GM23248 (cell line): ENCODE measurements at places on chromosomes 11 and 22. TPM values are rescaled to one million over a fixed set of nuclear protein-coding genes. Genes with fewer than 3 reads are reported as not detected.

GRCh38 chr11:19886498-19886897 is 173.9 kb downstream of the NAV2 start:
- DNase-seq, result no peak

GRCh38 chr11:103202048-103202651 is 92.9 kb downstream of the DYNC2H1 start:
- peak; percentile 66 for DNase-seq

- no peak for DNase-seq
These were observed 73.1 kb downstream of the CDKN1C start for GRCh38 chr11:2812371-2812991.

- no peak for DNase-seq
These were observed 140.7 kb upstream of the NAV2 start for GRCh38 chr11:19571906-19572305.

DNA sequence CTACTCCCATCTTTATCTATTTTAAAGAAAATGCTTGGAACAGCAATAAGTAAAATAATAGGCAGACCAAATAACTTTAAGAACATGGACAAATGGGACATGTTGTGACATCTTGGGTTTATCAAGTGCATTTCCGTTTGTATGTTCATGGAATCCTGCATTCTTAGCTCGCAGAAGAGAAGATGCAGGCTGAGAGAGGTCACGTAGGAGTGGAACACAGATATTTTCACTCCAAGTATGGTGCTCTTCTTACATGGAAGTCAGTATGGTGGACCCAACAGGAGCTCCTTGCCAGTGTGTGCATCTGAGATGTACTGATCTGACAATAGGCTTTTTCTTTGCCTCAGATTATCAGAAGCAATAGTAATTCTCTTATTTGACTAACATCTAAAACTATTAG is 1.7 kb downstream of the E2F8 start:
- DNase-seq, result no peak

OR51I1 gene
- polyA plus RNA-seq, result not detected in 2 replicates

DNA sequence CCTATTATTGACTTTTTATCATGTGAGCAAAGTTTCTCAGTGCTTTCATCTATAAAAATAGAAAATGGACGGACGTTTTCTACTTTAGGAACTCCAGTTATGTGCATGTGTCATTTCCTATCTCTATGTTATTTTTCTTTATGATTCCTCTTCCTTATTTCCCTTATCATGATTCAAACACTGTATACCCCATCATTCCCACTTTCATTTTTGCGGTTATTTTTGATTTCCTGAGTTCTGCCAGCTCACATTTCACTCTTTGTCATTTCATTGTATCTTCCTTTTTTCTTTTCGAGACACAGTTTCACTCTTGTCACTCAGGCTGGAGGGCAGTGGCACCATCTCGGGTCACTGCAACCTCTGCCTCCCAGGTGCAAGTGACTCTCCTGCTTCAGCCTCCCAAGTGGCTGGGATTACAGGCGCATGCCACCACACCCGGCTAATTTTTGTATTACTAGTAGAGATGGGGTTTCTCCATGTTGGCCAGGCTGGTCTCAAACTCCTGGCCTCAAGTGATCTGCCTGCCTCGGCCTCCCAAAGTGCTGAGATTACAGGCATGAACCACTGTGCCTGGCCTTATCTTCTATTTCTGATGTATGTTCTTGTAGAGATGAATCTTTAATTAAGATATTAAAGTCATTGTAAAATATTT is 21.5 kb downstream of the C11orf58 start:
- no peak for DNase-seq

DNA sequence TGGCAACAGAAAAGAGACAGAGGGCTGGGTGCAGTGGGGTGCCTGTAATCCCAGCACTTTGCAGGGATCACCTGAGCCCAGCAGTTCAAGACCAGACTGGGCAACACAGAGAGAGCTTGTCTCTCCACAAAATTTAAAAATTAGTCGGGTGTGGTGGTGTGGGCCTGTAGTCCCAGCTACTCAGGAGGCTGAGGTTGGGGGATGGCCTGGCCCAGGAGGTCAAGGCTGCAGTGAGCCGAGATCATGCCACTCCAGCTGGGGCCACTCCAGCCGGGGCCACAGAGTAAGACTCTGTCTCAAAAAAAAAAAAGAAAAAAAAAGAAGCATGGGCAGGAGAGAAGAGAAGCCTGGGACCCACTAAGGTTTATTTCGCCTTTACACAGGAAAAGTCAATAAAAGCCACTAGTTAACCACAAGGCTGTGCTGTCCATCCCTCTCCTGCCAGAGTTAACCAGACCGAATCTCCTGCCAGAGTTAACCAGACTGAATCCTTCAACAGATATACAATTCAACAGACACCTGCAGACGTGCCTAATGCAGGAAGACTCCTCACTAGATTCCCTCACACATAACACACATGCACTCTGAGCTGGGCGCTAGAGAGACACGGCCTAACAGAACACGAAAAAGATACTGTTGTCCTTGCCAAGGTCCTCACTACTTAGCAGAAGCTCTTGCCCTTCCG is 29.8 kb downstream of the MICAL3 start:
- no peak for DNase-seq

PHRF1 gene
- 10.9 and 11.0 TPM in 2 replicates for polyA plus RNA-seq

SLC37A2 gene
- 1.2 and 1.7 TPM in 2 replicates for polyA plus RNA-seq

HPX gene
- 0.43 and 0.46 TPM in 2 replicates for polyA plus RNA-seq

MS4A4E gene
- not detected in 2 replicates for polyA plus RNA-seq

DNA sequence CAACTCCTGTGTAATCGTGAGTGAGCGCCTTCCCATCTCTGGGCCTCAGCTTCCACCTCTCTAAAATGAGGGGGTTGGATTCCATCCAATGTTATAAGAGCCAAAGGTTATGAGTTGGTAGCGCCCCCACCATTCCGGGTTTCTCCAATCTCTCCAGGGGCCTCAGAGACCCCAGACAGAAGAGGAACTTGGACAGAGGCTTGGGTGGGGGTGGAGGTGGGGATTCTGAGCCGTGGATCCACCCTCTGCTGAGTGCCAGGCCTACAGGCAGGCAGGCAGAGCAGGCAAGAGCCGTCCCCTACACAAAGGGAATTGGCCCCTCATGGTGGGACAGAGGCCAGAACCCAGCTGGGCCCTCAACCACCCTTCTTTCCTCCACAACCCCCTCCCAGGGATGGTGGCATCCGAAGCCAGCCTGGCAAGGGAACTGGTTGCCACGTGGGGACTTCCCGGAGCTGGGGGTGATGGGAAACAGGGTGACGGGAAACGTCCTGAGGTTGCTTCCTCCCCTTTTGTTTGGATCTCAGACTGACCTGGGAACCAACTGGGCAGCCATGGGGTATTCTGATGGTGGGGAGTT is 31.8 kb downstream of the TXN2 start:
- no peak for DNase-seq

DNA sequence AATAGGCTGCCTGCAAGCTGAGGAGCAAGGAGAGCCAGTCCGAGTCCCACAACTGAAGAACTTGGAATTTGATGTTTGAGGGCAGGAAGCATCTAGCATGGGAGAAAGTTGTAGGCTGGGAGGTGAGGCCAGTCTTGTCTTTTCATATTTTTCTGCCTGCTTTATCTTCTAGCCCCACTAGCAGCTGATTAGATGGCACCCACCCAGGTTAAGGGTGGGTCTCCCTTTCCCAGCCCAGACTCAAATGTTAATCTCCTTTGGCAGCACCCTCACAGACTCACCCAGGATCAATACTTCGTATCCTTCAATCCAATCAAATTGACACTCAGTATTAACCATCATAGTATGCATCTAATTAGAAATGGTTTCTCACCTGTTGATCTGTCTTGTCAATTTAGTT is 5.0 kb upstream of the COX8A start:
- no peak for DNase-seq

MMP1 gene
- 34.5 and 37.9 TPM in 2 replicates for polyA plus RNA-seq

OR51E1 gene
- not detected in 2 replicates for polyA plus RNA-seq

GRCh38 chr11:125451400-125452124 is 44.5 kb downstream of the FEZ1 start:
- DNase-seq, result peak; percentile 20

SUSD2 gene
- polyA plus RNA-seq, result 0.24 and 0.28 TPM in 2 replicates

GRCh38 chr22:42432818-42433217 is 615 bp upstream of the NFAM1 start:
- DNase-seq, result no peak

SPTBN2 gene
- polyA plus RNA-seq, result 0.13 TPM in 1 of 2 replicates, not detected in the other

SAA2 gene
- polyA plus RNA-seq, result not detected in 2 replicates

RBMXL2 gene
- not detected in 2 replicates for polyA plus RNA-seq

TPBGL gene
- polyA plus RNA-seq, result not detected in 2 replicates

GRCh38 chr22:47289336-47289985 is 527.0 kb downstream of the TBC1D22A start:
- DNase-seq, result no peak

DNA sequence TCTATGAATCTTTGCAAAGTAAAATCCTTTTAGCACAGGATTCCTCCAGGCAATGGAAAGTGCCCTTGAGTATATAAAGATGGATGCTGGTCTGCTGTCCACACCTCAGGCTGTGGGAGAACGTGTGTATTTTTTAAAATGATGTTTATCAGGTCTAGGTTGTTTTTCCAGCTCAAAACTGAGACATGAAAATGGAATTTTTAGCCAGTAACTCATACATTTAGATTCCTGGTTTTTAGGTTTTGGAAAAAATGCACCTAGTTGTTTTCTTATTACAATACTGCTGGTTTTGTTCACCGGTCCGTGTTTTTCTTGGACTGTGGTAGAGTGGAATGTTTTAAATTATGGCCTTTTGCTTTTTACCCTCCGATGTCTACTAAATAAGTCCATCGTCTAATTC is 554.7 kb downstream of the SOX6 start:
- DNase-seq, result no peak

CRYBA4 gene
- polyA plus RNA-seq, result not detected in 2 replicates

SMIM35 gene
- polyA plus RNA-seq, result not detected in 2 replicates

- no peak for DNase-seq
These were observed 31.0 kb downstream of the TSG101 start for GRCh38 chr11:18495703-18496102.

GRCh38 chr11:121696931-121697670 is 244.3 kb upstream of the SORL1-AS1 start:
- DNase-seq, result no peak

- DNase-seq, result no peak
These were observed 25.5 kb downstream of the RTN4R start for GRCh38 chr22:20242393-20243175.

- peak; percentile 96 for DNase-seq
These were observed 54.9 kb upstream of the BLID start for GRCh38 chr11:122170815-122171475.

MS4A13 gene
- polyA plus RNA-seq, result not detected in 2 replicates

- DNase-seq, result no peak
These were observed 14.5 kb upstream of the EXT2 start for GRCh38 chr11:44080951-44081350.

- peak; percentile 39 for DNase-seq
These were observed 7.0 kb downstream of the CD81 start for GRCh38 chr11:2383852-2384804.

DNA sequence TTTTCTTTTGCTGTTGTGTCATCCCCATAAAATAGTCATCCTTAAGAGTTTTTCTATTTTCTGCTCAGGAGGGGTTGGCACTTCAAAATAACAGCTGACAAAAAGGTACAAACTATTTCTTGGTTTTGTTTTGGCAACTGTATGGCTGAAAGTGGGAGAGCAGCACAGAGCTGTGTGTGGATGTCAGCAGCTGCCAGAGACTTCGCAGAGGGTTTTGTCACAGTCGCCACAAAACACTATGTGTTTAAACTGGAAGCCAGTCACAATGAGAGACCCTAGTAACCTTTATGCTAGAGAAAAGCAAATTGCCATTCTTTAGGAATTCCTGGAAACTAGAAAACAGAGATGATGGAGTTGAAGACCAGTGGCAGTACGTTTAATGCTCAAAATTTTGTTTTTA is 189.6 kb upstream of the CCDC90B start:
- no peak for DNase-seq

ST14 gene
- polyA plus RNA-seq, result not detected in 2 replicates

DNA sequence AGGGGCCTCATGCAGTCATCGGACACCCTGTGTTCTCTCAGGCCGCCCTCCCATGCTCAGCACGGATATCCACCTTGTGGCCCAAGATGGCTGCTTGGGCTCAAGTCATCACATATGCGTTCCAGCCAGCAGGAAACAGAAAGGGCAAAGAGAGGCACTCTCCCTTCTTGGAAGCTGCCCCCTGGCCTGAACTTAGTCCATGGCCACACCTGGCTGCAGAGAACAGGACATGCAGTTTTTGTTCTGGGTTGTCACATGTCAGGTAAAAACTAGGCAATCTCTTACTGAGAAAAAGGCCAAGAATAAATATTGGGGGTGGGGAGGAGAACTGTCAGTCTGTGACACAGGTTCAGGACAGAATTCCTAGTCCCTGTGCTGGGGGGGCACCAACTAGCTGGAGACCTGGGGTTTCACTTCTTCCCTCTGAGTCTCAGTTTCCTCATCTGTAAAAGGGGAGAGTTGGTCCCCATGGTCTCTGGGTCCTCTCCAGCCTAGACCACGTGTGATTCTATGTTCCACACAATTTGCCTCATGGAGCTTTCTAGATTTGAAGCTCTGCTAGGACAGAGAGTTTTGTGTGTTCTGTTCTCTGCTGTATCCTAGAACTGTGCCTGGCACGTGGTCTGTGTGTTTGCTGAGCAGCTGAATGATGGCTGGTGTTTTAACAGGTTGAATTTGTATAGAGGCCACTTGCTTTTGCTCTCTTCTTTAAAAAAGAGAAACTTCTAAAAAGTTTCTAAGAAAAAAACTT is 107.2 kb upstream of the ANO1 start:
- DNase-seq, result no peak

POTEH gene
- not detected in 2 replicates for polyA plus RNA-seq

- DNase-seq, result no peak
These were observed 42.1 kb upstream of the TPBGL start for GRCh38 chr11:75198278-75198973.

DNA sequence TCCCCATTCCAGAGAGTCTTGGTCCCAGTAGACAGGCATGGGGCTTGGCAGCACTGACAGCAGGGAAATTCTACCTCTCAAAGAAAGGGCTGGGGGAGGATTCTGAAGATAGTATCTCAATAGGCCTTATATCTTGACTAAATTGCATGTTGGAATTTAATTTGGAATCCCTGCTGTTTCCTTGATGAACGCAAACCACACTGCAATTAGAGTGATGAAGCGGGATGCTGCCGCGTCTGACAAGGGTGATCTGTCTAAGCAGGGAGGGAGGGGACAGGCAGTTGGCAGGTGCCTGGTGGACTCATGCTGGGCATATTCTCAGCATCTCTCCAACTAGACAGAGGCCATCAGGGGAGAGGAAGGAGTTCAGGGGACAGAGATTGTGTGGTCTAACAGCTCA is 48.4 kb downstream of the COMMD9 start:
- no peak for DNase-seq

DNA sequence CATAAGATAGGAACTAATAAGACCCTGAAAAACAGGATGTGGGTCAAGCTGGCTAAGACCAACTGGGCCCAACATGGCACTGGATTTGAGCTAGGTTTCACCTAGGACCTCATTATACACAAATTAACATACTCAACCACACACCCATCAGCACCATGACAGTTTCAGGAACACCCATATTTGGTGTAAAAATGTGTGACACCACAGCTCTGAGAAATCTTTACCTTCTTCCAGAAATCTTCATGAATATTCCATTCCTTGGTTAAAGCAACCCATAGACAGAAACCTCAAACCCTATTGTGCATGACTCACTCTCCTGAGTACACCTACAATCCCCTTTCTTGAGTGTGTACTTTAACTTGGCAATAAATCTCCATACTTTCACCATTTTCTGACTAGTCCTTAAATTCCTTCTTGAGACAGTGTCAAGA is 378.8 kb downstream of the DYNC2H1 start:
- DNase-seq, result no peak

YPEL1 gene
- polyA plus RNA-seq, result 0.47 and 1.1 TPM in 2 replicates
